ENCODE measurements at places on chromosomes 5 and 9.

DNA sequence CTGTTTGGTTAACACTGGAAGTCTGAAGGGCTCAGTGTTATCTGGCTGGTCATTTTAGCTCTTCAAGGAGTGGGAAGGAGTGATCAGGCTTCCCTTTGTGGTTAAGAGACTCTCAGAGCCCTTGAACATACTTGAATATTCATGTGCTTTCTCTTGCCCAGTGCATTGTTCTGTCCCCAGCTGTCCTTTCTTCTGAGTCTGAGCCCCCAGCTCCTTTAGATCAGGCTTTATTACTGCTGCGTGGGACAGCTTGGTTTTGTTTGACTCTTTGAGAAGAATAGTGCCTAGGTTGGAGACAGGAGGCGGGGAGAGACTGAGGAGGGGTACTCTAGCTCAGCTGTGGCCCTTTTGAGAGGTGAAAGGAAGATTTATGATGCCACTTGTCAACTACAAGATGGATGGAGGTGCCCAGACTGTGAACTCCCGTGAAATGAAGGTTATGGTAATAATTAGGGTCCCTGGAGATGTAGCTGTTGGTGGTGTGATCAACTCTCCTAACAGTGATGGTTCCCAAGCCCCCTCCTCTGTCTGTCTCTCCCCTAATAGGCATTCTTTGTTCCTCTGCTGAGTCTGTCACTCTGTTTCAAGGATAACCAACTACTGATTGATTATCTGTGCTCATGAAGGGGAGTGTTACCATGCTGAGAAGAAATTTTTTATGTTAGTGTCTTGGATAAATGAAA, 83.1 kb upstream of the GLRA1 start:
- no peak for DNase-seq

- peak; percentile 59 for DNase-seq
Measured at GRCh38 chr5:14201325-14202045, 58.3 kb downstream of the TRIO start.

- no peak for DNase-seq
Measured at GRCh38 chr5:181239062-181239663, 4.5 kb downstream of the RACK1 start.

- no peak for DNase-seq
Measured at GRCh38 chr5:11531811-11532555, 372.3 kb downstream of the CTNND2 start.

GRCh38 chr5:177973066-177973635, 22.9 kb downstream of the PROP1 start:
- DNase-seq = no peak

DNA sequence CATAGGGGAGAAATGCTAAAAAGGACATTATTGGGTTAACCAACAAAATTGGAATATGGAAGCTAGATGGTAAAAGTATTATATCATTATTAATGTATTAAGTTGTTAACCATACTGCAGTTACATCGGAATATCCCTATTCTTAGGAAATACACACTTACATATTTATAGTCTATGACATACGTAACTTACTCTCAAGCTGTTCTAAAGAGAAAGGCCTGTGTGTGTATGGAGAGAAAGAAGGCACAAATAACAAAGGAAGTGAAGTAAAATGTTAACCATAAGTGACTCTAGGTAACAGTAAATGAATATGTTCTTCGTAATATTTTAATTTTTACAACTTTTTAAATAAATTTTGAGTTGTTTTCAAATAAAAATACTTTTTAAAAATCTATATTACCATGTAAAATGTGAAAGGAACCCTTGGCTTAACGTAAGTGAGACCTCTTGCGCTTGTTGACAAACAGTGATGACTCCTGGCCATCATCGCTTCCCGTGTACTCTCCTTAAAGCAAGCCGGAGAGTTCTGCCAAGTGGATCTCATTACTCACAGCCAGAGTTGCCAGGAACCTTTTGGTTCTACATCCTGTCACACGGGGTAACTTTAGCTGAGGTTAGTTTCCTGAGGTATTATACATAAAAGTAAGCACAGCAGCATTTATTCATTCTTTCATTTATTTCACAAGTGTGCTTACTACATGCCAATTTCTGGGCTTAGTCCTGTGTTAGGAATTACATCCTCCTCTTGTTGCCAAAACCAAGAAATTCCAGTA, 165.4 kb downstream of the EPB41L4A start:
- no peak for DNase-seq

DNA sequence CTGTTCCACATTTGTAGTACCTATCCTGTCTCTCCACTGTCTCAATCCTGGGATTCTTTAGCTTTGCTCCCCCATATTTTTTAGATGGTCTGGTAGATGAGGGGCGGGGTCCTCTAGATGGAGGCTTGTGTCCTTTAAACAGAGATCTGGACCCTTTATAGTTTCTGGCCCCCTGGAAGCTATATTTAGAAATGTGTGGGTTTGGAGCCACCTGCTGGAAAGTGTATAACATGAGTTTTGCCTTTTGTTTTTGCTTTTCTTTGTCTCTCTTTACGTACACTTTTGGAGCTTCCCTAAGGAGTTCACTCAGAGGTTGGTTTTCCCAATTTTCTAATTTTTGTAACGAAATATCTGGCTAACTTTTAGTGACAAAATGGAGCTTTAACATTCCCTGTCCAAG, 110.7 kb downstream of the CFAP95 start:
- no peak for DNase-seq

GRCh38 chr5:176774216-176775171, 35.9 kb upstream of the UNC5A start:
- no peak for DNase-seq

DNA sequence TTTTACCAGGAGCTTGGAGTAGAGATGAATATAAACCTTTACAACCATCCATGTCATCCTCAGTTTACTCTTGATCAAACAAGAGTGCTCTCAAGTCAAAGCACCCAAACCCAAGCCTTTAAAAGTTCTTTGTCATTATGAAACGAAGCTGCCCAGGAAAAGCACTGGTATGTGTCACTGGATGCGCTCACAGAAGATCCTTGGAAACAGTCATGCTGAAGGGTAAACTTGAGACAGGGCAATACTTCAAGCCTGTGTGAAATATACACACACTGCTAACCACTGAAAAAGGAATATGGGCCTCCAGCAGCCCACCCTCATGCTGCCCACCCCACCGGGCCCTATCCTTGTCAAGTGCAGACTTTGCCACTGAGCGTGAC, 84.5 kb downstream of the PRRT1B start:
- no peak for DNase-seq

DNA sequence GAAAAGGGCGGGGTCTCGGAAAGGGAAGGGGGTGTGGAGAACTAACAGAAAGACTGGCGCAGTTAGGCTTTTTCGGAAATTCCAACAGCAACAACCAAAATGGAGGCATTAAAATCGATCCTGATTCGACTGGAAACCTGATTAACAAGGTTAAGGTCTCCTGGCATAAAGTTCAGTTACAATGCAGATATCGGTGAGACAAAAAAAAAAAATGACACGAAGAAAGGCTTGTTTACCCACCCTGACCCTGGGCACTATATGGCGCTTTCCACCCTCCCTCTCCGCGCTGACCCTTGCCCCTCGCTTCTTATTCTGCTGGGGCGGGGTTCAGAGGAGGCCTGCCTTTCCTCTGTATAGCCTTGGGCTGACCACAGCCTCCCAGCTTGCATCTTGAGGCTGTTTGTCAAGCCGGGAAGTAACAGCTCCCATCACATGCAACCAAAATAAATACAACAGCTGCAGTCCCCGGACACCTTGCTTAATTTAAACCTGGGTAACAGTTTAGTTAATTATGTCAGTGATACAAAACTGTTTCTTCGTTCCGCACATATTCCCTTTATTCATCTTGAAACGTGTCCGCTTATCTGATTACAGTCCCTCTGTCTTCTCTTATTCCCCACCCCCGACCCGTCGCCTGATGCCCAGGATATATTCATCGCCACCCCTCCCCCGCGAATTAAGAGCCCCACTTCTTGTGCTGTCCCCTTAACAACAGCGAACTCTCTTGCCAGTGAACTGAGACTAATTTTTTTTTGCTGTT, 795 bp upstream of the PJA2 start:
- DNase-seq = no peak

GRCh38 chr9:120212853-120213200, 367.1 kb downstream of the CDK5RAP2 start:
- no peak for DNase-seq

GRCh38 chr5:172501708-172502320, 47.5 kb upstream of the SH3PXD2B start:
- DNase-seq = no peak

DNA sequence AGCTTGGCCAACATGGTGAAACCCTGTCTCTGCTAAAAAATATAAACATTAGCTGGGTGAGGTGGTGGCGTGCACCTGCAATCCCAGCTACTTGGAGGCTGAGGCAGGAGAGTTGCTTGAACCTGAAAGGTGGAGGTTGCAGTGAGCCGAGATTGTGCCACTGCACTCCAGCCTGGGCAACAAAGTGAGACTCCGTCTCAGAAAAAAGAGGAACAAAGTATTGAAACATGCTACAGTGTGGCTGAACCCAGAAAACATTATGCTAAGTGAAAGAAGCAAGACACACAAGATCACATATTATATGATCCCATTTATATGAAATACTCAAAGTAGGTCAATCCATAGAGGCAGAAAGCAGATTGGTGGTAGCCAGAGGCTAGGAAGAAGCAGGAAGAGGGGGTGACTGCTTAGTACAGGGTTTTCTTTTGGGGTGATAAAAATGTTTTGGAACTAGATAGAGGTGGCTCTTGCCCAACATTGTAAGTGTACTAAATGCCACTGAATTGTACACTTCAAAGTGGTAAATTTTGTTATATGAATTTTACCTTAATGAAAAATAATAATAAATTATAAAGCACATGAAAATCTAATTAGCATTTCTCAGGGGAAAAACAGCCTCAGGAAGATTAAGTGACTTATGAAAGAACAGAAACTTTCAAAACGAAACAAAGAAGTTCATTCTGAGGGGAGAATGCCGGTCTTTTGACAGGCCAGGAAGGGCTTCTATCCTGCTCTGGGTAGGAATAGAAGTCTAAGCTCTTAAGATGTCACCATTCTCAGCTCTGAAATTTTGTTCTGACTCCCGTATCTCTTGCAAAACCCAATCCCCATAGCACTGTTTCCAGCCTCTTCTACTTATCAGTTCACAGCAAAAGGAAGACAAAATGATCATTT, 161.1 kb upstream of the TBCA start:
- DNase-seq = no peak

DNA sequence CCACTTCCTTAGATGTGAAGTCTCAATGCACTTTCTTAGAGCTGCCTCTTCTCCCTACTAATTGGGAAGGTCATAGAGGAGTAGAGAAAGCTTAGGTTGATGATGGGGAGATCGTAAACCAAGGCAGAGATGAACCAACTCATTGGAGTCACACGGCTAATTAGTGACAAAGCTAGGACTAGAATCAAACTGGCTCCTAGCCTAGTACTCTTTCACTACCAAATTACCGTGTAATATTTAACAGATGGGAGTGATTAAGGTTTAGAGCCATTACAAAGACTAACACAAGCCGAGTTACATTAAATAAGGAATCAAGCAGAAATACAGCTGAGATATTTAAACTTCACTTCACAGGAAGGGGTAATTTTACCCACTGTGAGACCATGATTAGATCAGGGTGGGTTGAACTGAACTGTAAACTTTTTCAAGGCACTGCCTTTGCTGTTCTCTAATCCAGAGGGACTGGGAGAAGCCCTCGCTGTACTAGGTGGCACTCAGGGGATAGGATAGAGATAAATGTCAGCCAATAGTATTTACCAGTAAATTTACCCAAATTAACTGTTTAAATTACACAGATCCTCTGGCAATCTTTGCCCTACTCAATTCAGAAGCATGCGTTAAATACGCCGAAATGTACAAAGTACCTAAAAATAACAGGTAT, 166.4 kb upstream of the PIK3R1 start:
- no peak for DNase-seq

DNA sequence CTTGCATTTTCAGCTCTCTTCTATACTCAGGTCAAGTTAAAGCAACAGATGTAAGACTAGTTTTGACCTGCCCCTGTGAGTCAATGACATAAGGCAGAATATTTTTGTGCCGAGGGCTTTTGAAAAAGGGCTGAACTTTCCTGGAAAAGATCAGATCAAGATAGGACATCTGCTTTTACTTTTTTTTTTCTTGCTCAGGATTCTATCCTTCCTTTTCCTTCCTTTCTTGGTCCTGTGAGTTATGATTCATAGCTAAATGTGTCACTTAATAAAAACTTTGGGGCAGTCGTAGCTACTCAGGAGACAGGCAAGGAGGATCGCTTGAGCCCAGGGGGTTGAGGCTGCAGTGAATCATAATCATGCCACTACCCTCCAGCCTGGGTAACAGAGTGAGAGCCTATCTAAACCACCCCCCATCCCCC, 84.3 kb upstream of the BRINP1 start:
- DNase-seq = no peak

- no peak for DNase-seq
Measured at GRCh38 chr9:16514131-16514530, 356.3 kb downstream of the BNC2 start.

GRCh38 chr5:85549836-85550599, 1067.7 kb upstream of the COX7C start:
- DNase-seq = no peak

DNA sequence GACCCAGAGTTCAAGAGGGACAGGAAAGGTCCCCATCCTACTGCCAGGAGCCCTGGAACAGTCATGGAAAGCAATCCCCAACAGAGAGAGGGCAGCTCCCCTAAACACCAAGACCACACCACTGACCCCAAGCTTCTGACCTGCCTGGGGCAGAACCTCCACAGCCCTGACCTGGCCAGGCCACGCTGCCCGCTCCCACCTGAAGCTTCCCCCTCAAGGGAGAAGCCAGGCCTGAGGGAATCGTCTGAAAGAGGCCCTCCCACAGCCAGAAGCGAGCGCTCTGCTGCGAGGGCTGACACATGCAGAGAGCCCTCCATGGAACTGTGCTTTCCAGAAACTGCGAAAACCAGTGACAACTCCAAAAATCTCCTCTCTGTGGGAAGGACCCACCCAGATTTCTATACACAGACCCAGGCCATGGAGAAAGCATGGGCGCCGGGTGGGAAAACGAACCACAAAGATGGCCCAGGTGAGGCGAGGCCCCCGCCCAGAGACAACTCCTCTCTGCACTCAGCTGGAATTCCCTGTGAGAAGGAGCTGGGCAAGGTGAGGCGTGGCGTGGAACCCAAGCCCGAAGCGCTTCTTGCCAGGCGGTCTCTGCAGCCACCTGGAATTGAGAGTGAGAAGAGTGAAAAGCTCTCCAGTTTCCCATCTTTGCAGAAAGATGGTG, 31.6 kb downstream of the CD180 start:
- DNase-seq = no peak

All from non-pigmented ciliary epithelial cell (primary cell).